ENCODE measurements at places on chromosomes 1 and 21. TPM values are rescaled to one million over a fixed set of nuclear protein-coding genes. Genes with fewer than 3 reads are reported as not detected.

Gene POTED
- polyA plus RNA-seq, result not detected

Gene PRAMEF13
- polyA plus RNA-seq, result not detected

Gene IQGAP3
- polyA plus RNA-seq, result 0.09 TPM

Gene ST6GALNAC5
- polyA plus RNA-seq, result not detected

Gene SPATA21
- not detected for polyA plus RNA-seq

Gene SHISAL2A
- polyA plus RNA-seq, result 8.0 TPM

Gene TFF2
- not detected for polyA plus RNA-seq

Gene PLA2G2A
- polyA plus RNA-seq, result not detected

Gene KCNJ15
- not detected for polyA plus RNA-seq

Gene SDE2
- 5.9 TPM for polyA plus RNA-seq

Gene CELA2B
- polyA plus RNA-seq, result not detected

Gene FAM43B
- not detected for polyA plus RNA-seq

Gene S100A8
- 2.7 TPM for polyA plus RNA-seq

Gene NBPF6
- not detected for polyA plus RNA-seq

Gene LEFTY2
- polyA plus RNA-seq, result not detected

Gene EDARADD
- 2.5 TPM for polyA plus RNA-seq

Gene SPRR2B
- not detected for polyA plus RNA-seq

Gene YBX1
- 110 TPM for polyA plus RNA-seq

Gene HJV
- not detected for polyA plus RNA-seq

Gene HHIPL2
- polyA plus RNA-seq, result not detected

Gene CENPF
- 0.75 TPM for polyA plus RNA-seq

Gene LCE1B
- polyA plus RNA-seq, result not detected

Gene ARMH1
- 3.7 TPM for polyA plus RNA-seq

Gene LIN28A
- not detected for polyA plus RNA-seq

Gene MAP1LC3C
- polyA plus RNA-seq, result not detected

Gene MAEL
- polyA plus RNA-seq, result not detected

Gene GBP7
- polyA plus RNA-seq, result 0.11 TPM

Gene SLFNL1
- polyA plus RNA-seq, result 0.38 TPM

Measured in CD4-positive, CD25-positive, alpha-beta regulatory T cell (primary cell).